ENCODE measurements at places on chromosomes 5 and 9. TPM values are rescaled to one million over a fixed set of nuclear protein-coding genes. Genes with fewer than 3 reads are reported as not detected.

Gene TRAF1
- 170 TPM for total RNA-seq

Gene AQP7
- total RNA-seq, result not detected

Gene GPR150
- 0.34 TPM for total RNA-seq

Gene RASGRF2
- 12.3 TPM for total RNA-seq

Gene BARHL1
- not detected for total RNA-seq

- H3K4me3 ChIP-seq, result no peak overlapping the region
- H3K4me1 ChIP-seq, result peaks cover 15% of the 10 kb centered on the region
- H3K36me3 ChIP-seq, result peaks cover 51% of the 10 kb centered on the region
- no peak overlapping the region for H3K27ac ChIP-seq
- DNase-seq, result no peak
- no peaks in the 10 kb centered on the region for H3K27me3 ChIP-seq
Measured at GRCh38 chr5:111461255-111461671, 51.1 kb downstream of the STARD4 start.

GRCh38 chr5:87916320-87916719 lies 352.3 kb downstream of the TMEM161B start:
- no peaks in the 10 kb centered on the region for H3K4me1 ChIP-seq
- DNase-seq, result no peak
- no peaks in the 10 kb centered on the region for H3K27me3 ChIP-seq
- H3K4me3 ChIP-seq, result no peak overlapping the region
- H3K36me3 ChIP-seq, result no peaks in the 10 kb centered on the region

DNA sequence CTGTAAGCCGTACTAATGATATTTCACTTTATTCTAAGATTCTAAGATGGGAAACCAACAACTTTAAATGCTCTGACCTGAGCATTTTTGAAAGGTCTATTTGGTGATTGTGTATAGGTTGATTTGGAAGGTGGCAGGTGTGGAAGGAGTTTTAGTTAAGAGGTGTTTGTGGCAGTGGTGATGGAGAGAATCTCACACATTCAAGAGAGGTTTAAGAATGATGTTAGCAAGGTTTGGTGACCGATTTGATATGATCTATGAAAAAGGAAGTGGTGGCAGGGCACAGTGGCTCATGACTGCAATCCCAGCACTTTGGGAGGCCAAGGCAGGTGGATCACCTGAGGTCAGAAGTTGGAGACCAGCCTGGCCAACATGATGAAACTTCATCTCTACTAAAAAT lies 319.2 kb upstream of the CD180 start:
- H3K36me3 ChIP-seq, result peaks cover 3% of the 10 kb centered on the region
- H3K27ac ChIP-seq, result peak overlapping the region; percentile 81
- no peak overlapping the region for H3K4me3 ChIP-seq

- H3K27me3 ChIP-seq, result peaks cover 9% of the 10 kb centered on the region
- no peak overlapping the region for H3K27ac ChIP-seq
- DNase-seq, result no peak
- no peaks in the 10 kb centered on the region for H3K4me1 ChIP-seq
Measured at GRCh38 chr9:133916159-133916541, 76.0 kb downstream of the VAV2 start.

DNA sequence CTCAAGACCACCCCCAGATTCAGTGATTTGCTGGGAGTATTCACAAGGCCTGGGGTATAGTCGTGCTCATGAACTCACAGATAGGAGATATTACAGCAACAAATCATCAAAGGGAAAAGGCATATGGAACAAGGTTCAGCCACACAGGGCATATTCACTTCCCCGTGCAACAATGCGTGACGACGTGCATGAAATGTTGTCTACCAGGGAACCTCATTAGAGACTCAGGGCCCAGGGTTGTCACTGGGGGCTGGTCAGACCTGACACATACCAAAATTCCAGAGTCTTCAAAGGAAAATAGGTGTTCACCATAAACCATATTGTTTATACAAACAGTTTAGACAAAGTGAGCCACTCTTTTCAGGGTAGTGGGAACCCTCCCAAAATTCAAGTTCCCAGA lies 212.4 kb downstream of the RFK start:
- H3K4me3 ChIP-seq, result no peak overlapping the region
- no peak for DNase-seq
- no peak overlapping the region for H3K27ac ChIP-seq
- peaks cover 13% of the 10 kb centered on the region for H3K4me1 ChIP-seq
- no peaks in the 10 kb centered on the region for H3K27me3 ChIP-seq
- peaks cover 12% of the 10 kb centered on the region for H3K36me3 ChIP-seq

GRCh38 chr9:100759215-100759614 lies 181.3 kb downstream of the CAVIN4 start:
- peaks cover 6% of the 10 kb centered on the region for H3K27me3 ChIP-seq
- H3K4me3 ChIP-seq, result no peak overlapping the region
- DNase-seq, result no peak
- no peak overlapping the region for H3K27ac ChIP-seq
- no peaks in the 10 kb centered on the region for H3K36me3 ChIP-seq
- no peaks in the 10 kb centered on the region for H3K4me1 ChIP-seq

DNA sequence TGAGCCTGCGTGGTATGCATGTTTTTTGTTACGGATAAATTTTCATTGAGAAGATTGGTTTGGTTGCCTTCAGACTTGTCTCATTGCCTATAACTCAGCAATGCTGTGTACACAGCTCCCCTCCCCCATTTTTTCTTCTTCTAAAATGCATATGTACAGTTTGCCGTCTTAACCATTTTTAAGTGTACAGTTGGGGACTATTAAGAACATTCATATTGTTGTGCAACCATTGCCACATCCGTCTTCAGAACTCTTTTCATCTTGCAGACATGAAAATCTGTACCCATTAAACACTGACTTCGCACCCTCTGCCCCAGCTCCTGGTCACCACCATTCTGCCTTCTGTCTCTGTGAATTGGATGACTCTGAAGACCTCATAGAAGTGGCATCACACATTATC lies 6.2 kb downstream of the EXOC3 start:
- no peaks in the 10 kb centered on the region for H3K27me3 ChIP-seq
- no peak for DNase-seq
- peaks cover 75% of the 10 kb centered on the region for H3K36me3 ChIP-seq
- no peak overlapping the region for H3K27ac ChIP-seq
- no peak overlapping the region for H3K4me3 ChIP-seq

GRCh38 chr5:73451224-73452130 lies 2.9 kb upstream of the FOXD1 start:
- DNase-seq, result peak; percentile 75
- peaks cover 14% of the 10 kb centered on the region for H3K4me1 ChIP-seq
- H3K27ac ChIP-seq, result no peak overlapping the region
- H3K27me3 ChIP-seq, result peaks cover 88% of the 10 kb centered on the region
- H3K36me3 ChIP-seq, result peaks cover 2% of the 10 kb centered on the region

- no peaks in the 10 kb centered on the region for H3K27me3 ChIP-seq
- H3K4me1 ChIP-seq, result no peaks in the 10 kb centered on the region
- no peak overlapping the region for H3K4me3 ChIP-seq
- H3K27ac ChIP-seq, result no peak overlapping the region
Measured at GRCh38 chr9:27470291-27470856, 53.7 kb upstream of the IFNK start.

- H3K27ac ChIP-seq, result no peak overlapping the region
- peaks cover 22% of the 10 kb centered on the region for H3K4me1 ChIP-seq
- H3K4me3 ChIP-seq, result no peak overlapping the region
- peaks cover 9% of the 10 kb centered on the region for H3K36me3 ChIP-seq
Measured at GRCh38 chr5:142023836-142024235, 11.0 kb upstream of the GNPDA1 start.

DNA sequence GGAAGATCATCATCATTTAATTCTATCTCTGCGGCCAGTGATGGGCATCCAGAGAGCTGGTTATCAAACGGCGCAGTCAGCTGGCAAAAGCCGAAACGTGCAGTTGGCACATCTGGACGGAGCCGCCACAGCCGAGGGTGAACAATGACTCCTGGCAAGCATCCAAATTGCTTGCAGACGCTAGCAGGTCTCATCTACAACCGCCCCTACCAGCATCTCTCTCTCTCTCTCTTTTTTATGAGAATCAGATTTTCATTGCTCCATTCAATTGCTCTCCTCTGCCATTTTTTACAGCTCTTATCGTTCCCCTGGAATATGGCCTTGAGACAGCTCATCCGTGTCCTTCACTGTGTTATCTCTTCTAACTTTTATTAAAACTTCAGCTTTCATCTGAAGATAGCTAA lies 165.2 kb downstream of the MAPKAP1 start:
- no peak overlapping the region for H3K4me3 ChIP-seq
- DNase-seq, result no peak
- no peak overlapping the region for H3K27ac ChIP-seq
- peaks cover 1% of the 10 kb centered on the region for H3K4me1 ChIP-seq

- no peaks in the 10 kb centered on the region for H3K36me3 ChIP-seq
- no peak overlapping the region for H3K27ac ChIP-seq
- peaks cover 55% of the 10 kb centered on the region for H3K27me3 ChIP-seq
- peaks cover 10% of the 10 kb centered on the region for H3K4me1 ChIP-seq
Measured at GRCh38 chr5:159913501-159913900, 2.8 kb upstream of the ADRA1B start.

Measured in activated naive CD8-positive, alpha-beta T cell treated with anti-CD3 and anti-CD28 coated beads for 36 hours (primary cell).